HT1080 (cell line): ENCODE measurements at places on chromosomes 5 and 9. TPM values are rescaled to one million over a fixed set of nuclear protein-coding genes. Genes with fewer than 3 reads are reported as not detected.
A peak's percentile ranks its signal among the peaks of the same experiment; 100 is the strongest.

- DNase-seq = no peak
Measured at GRCh38 chr9:115730396-115730795, 423.2 kb upstream of the PAPPA start.

GRCh38 chr5:68449380-68449779, 233.8 kb downstream of the PIK3R1 start:
- no peak for DNase-seq

DNA sequence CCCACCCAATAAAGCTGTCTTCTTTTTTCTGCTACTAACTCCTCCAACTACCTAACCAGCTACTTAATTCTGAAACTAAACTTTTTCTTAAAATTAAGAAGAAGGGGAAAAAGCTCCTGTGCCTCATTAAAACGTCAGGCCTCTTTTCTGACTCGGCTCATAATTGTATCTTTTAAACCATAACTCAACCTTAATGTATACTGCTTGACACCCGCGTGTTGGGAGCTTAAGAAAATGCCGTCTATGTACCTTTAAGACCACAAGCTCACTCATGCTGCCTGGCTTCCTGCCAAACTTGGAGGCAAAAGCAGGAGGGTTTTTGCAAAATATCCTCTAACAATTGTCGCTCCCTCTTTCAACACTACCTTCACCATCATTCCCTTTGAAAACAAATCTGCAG, 5.0 kb downstream of the EBF1 start:
- DNase-seq = peak; percentile 67

DNA sequence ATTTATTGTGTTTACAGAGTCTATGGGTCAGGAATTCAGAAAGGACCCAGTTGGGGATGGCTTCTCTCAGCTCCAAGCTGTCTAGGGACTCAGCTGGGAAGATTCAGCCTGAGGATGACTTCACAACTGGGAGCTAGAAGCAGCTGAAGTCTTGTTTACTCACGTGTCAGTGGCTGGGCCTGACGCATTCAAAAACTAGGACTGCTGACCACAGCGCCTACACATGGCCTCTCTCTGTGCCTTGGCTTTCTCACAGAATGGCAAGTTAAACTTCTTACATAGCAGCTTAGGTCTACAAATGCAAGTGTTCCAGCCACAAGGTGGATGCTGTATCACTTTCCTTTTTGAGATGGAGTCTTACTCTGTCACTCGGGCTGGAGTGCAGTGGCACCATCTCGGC, 16.3 kb upstream of the PPP2CA start:
- peak; percentile 86 for DNase-seq

GRCh38 chr9:69867081-69867814, 46.6 kb downstream of the CFAP95 start:
- peak; percentile 12 for DNase-seq

DNA sequence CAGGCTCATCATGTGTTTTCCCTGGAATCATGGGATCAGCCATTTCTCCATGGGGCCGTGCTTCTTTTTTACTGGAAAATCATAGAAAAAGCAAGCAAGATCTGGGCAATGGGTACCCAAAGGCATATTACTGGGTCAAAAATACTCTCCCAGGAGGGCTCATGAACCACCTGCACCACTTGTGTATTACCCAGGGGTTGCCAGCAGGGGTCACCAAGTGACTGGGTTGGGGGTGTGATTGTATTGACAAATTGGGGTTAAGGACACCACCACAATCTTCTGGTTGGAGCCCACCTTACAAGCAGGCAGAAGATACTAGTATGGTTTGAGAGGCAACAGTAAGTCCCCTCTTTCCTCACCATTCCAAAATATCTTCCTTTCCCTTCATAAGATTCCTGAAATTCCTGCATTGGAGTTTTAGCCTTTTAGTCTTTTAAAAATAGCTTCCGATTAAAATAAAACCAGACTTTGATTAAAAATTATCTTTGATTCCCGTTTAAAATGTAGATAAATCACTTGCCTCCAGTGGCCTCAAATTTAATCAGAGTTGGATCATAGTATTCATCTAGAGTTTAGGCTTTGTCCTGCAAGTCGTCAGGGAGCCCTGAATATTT, 603.3 kb downstream of the KIF4B start:
- peak; percentile 20 for DNase-seq

DNA sequence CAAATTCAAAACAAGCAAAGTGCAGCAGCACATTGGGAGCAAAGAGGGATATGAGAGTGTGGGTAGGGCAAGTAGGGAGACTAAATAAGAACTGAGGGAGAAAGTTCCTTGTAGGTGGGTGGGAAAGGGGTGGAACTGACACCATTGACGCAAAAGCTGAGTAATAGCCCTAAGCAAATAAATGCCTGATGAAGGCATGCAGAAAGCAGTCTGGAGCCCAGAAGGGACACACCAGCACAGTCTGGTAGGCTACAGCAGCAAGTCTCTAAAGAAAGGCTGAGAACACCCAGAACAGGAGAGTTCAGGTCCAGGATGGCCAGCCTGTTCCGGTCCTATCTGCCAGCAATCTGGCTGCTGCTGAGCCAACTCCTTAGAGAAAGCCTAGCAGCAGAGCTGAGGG, at the start of gene INSL4:
INSL4 (plus strand) TSS at position 208 of the 400 bp plus-strand sequence; CDS start at position 313, 105 bp downstream.
- DNase-seq = peak; percentile 77

GRCh38 chr9:93231121-93231694, 47.3 kb downstream of the WNK2 start:
- DNase-seq = no peak

- no peak for DNase-seq
Measured at GRCh38 chr5:126651013-126651577, 50.3 kb downstream of the PHAX start.

DNA sequence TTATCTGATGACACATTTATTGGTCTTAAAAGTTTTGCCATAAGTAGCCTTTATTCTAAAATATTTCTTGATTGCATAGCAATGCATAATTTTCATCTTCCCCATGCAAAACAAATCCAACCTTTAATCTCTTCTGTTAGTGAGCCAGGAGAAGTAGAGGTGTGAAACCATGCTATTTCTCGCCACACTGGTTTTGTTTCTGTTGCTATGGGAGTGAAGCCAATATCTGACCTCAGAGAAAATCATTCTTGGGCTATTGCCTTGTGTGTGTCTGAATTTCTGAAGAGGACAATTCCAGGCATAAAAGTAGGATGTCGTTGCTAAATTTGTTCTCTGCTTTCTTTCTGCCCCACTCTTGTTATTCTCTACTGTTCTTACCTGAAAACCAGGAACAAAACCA, 183.6 kb downstream of the PTTG1 start:
- DNase-seq = no peak

- DNase-seq = no peak
Measured at GRCh38 chr9:107105784-107106183, 177.3 kb upstream of the RAD23B start.

DNA sequence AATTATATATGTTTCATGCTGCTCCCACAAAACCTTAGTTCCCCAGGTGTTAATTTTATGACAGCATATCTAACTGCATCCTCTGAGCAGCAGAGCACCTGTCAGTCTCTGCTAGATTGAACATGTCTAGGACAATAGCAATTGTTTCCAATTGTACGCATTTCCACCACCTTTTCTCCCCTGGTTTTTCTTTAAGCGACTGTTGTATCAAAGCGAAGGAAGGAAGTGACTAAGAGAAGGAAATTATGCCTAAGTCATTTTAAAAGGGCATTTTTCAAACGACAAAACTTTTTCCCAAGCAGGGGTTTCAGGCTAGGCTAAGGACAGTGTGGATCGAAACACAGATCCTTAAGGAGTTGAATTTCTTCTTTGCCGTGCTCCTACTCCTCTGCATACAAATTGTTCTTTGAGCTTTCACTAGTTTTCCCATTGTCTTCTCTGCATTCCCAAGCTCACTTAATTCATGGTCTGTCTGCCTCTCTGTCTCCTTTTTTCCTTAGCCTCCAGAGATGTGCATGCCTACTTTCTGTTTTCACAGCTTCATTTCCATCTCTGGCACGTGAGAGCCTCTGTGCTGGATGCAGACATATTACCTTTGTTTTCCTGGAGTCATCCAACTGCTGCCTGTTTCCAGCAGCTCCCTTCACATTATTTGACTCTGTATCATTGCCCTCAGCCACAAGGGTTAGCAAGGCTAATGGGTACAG, 39.4 kb upstream of the STARD4 start:
- DNase-seq = peak; percentile 61

DNA sequence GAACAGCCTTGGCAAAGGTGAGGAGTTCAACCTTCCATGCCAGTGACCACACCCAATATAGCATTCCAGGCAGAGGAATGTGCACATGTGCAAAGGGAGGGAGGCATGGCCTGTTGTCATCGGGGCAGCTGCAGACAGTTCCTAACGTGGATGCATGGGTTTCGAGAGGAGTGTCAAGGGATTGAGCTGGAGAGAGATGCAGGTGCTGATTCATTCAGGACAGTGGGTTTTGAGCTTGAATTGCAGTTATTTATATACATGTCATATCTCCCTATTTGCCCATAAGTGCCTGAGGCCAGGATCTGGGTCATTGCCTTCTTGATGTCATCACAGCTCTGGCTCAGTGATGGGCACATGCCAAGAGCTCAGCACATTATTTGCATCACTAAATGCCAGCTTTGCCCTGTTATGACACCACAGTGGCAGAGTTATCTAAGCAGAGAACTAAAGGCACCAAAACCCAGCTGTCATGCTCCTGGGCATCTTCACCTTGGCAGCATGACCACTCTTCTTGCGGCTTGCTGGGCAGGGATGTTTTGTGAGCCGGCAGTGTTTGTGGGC, 278.0 kb downstream of the NTRK2 start:
- no peak for DNase-seq

DNA sequence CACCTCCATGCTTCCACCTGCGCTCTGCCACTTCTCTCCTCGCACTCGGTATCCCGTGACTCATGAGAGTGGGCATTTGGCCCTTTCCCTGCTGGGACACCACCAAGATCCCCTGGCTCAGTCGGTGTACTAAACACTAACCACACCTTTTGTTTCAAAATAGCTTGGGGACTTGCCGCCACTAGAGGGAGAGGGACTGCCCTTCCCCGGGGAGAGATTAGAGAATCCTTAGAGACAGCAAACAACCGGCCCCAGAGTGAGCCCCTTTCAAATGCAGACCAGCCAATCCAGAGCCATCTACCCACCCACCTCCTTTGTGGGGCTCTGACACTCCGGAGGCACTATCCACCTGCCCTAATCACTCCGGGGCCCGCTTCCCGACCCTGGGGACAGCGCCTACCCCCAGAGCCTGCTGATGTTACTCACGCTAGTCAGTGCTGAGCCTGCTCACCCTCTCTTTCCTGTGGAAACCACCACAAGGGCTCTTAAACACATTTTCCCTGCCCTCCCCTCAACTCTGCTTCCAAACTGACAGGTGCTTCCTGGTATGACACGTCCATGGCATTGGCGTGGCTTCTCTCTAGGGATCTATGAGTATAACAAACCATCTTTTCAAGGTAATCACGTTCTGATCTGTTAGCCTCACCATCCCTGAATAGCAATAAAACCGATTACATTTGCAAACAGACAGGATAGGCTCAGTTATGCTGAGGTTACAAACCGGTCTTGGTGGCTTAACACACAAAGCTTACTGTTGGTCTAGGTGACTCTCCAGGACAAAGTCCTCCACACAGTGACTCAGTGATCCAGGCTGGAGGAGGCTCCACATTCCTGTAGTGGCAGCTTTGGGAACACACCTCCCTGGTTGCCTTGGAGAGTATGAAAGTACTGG, 180.1 kb upstream of the MVB12B start:
- peak; percentile 14 for DNase-seq

DNA sequence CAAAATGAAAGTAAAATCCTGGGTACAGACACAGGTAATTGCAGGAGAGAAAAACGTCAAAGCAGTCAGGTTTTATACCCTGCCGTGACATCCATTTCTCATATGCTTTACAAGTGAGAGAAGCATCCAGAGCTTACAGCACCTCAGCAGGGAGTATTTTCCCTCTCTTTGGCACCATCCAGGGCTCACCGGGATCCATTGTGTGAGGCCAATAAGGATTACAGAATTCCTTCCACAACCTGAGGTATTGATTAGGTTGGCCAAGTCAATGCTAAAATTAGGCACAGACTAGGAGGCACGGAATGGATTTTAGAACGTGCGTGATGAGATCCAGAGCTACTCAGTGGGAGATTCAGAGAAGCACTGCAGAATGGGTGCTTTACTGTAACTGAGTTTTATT, 296.6 kb downstream of the FBXL7 start:
- no peak for DNase-seq

- DNase-seq = no peak
Measured at GRCh38 chr5:68315679-68316271, 100.2 kb downstream of the PIK3R1 start.

DNA sequence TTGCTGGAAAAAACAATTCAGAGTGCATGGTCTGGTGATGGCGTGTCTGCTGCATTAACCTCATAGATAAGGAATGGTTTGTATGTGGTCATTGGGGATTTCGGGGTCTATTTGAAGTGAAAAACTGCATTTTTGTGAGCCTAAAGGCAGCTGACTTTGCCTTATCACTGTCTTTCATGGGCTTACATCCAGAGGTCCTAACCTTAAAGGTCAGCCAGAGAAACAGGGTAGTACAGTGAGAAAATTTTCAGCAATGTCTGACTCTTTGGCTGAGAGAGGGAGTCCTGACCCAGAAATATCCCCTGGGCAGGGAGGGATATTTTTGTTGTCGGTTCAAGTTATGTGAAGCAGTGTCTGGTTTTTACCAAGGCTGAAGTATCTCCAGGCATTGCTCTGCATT, 5.7 kb downstream of the PCSK5 start:
- no peak for DNase-seq

- DNase-seq = no peak
Measured at GRCh38 chr9:3768712-3769457, 243.1 kb upstream of the RFX3 start.

- DNase-seq = no peak
Measured at GRCh38 chr5:69504036-69504435, 11.4 kb downstream of the OCLN start.

DNA sequence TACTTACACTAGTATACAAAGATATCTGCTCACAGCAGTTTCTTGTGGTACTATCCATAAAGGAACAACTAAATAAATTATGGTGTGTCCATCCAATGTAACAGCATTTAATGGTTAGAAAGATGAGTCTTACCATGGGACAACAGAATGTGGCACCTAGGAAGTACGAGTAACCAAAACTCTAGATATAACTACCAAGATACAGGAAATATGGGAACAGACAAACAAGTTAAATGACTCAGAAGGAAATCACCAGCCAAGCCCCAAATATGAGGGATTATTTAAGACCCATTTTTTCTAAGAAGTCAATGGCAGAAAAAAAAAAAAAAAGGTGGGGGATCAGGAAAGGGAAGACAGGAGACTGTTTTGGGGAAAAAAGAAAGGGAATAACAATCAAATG, 294.8 kb downstream of the PRELID2 start:
- DNase-seq = peak; percentile 58

DNA sequence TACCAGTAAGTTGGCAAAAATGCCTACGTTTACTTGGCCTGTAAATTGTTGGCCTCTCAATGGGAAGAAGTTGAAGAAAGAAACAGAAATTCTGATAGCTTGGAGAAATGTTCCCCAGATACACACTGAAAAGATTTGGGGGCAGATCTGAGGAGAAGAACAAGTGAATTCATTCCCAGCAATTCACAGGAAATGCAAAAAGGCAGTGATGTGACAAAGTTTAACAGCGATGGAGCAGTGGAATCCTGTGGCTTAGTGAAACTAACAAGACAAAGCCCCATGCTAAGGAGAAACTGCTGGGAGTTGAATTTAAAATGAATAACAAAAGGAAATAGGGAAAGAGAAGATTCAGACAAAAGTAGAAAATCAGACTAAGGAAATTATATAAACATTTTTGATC, 213.2 kb upstream of the EDIL3 start:
- no peak for DNase-seq

The ANKRD33B gene
- total RNA-seq = 4.9 and 5.2 TPM in 2 replicates

The BTNL9 gene
- total RNA-seq = 0.18 and 1.3 TPM in 2 replicates

The ARL14EPL gene
- total RNA-seq = 0.17 TPM in 1 of 2 replicates, not detected in the other

The C9orf153 gene
- 0.07 TPM in 1 of 2 replicates, not detected in the other for total RNA-seq

The ECM2 gene
- total RNA-seq = 0.11 and 0.17 TPM in 2 replicates

The PTGDS gene
- not detected in 2 replicates for total RNA-seq

The NR6A1 gene
- total RNA-seq = 1.1 and 2.0 TPM in 2 replicates

The CD274 gene
- total RNA-seq = 14.3 and 30.5 TPM in 2 replicates
